ENCODE measurements at places on chromosomes 2 and 18. TPM values are rescaled to one million over a fixed set of nuclear protein-coding genes. Genes with fewer than 3 reads are reported as not detected.

The RAX gene
- not detected for total RNA-seq

The REG3A gene
- not detected for total RNA-seq

The ACMSD gene
- under 0.01 TPM for total RNA-seq

The CENPA gene
- total RNA-seq, result 1.00 TPM

The SIGLEC15 gene
- 0.14 TPM for total RNA-seq

Data from smooth muscle cell of bladder (primary cell).